IMR-90 (cell line): ENCODE measurements at places on chromosomes 2 and 18.

GRCh38 chr2:79604748-79605147 is 91.9 kb downstream of the CTNNA2 start:
- DNase-seq: no peak

DNA sequence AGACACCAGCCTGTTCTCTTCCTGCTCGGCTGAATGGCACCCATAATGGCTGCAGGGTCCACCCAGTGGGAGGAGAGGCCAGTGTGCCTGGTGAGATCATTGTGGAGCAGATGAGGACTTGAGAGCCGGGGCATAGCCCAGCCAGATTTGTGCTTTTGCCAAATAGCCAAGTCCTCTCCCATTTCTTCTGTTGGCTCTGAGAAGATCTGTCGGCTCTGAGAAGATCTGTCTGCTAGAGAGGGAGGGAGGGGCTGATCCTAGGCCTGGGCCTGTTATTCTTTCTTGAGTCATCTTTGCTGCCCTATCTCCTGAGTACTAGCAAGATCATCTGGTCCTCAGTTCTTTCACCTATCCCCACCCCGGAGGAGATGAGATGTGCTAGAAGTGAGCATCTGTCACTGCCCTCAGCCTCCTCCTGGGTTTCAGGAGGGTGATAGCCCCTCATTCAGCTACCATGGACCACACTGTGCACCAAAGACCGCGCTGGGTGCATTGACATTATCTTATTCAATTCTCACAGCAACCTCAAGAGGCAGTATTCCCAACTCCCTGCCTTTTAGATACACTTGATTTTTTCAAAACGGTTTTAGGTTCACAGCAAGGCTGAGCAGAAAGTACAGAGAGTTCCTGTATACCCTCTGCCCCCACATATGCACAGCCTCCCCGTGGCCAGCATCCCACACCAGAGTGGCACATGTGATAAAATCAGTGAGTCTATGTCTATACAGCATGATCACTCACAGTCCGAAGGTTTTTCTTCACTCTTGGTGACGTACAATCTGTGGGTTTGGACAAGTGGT is 98.6 kb downstream of the CAPN13 start:
- peak; percentile 47 for DNase-seq

DNA sequence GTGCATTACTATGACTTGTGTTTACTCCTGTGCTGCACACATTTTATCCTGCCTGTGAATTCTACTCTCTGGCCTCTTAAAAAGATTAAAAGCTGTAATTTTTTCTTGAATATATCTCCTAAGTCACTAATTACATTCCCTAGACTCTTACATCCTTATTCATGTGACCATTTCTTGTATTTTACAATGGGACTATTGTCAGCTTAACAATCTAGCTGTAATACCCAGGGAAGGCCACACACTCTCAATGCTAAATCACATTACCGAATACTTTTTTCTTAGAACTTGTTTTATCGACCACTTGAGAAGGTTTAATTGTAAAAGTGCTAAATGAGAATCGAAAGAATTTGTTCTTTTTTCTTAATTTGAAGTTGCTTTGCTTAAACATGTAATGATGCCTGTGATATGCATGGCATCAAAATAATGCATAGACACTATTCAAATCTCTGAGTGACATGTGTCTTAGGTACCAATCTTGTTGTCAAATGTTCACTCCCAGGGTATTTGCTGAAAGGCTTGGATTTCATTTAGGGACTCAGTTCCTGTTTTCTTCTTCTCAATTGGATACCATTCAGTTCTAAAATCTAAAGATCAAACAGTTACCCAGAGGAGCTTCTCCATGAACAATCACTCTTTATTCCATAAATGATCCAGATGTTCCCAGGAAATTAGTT is 498.5 kb downstream of the DPP10 start:
- DNase-seq: no peak

GRCh38 chr18:5972298-5972697 is 77.0 kb upstream of the TMEM200C start:
- no peak for DNase-seq

GRCh38 chr18:57466307-57466706 is 31.1 kb downstream of the ONECUT2 start:
- no peak for DNase-seq

DNA sequence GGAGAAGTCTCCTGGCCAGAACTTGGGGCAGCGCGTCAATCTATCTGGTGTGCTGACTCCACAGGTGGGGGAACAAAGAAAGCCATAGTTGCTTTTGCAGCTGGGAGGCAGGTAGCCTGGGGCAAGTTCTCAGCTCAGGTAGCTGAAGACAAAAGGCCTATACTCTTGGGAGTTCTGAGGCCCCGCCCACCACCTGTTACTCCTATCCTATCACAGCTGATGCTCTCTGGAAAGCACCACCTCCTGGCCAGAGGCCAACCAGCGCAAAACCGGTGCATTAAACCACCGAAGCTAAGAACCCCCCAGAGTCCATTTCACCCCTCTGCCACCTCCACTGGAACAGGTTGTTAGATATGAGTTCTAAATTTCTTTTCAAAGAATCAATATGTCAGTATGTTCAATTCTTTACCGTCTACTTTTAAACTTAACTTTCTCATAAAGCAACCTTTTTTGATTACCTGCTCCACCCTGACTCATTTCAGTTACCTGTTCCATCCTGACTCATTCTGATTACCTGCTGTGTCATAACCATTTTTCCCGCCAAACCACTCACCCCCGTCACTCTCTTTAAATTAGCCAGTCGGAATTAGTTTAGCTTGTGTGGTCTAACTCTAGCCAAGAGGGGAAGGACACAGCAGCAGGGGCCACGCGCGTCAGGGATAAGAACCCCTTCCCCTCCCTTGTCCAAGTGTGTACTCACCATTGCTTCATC is 43.4 kb downstream of the UPP2 start:
- DNase-seq: no peak
